Activated CD4-positive, alpha-beta T cell treated with anti-CD3 and anti-CD28 coated beads, Interleukin-2, amount 10 ng/mL, durations not matched to agents 24 days and 14 days (primary cell): ENCODE measurements at places on chromosomes 5 and 9.

GRCh38 chr5:151584057-151584937, 6.8 kb downstream of the FAT2 start:
- DNase-seq: no peak

DNA sequence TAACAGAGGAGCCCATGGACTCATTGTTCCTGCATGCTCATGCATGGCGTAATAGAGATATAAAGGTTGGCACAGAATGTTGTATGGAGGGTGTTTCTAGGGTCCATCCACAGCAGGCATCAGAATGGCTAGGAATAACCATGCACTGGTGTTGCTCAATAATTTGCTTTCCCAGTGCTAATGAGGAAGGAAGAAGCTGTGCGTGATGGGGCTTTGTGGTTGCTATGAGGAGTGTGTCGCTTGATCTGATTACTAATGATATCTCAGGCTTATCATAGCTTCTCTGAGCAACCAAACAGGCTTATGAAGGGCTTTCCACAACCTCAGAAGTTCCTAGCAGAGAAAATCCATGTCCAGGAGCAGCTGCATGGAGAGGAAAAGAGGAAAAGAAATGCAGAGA, 151.3 kb upstream of the TRPC7 start:
- no peak for DNase-seq

DNA sequence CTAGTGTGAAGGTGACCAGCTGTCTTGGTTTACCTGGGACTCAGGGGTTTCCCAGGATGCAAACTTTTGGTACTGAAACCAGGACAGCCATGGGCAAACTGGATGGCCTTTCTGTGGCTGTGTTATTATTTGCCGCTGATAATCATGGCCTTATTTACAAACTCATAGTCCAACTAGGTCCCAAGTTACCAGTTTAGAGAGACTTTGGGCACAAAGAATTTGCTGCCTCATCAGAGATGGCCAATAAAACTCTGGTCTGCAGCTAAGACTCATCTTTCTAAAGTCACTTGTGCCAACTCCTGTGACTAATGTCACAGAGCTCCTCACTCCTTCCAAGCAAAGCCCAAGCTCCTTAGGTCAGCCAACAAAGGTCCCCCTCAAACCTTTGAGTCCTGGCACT, 47.5 kb upstream of the PLPP6 start:
- DNase-seq: peak; percentile 45

- DNase-seq: no peak
Measured at GRCh38 chr5:172905346-172906140, 53.7 kb upstream of the RPL26L1 start.

DNA sequence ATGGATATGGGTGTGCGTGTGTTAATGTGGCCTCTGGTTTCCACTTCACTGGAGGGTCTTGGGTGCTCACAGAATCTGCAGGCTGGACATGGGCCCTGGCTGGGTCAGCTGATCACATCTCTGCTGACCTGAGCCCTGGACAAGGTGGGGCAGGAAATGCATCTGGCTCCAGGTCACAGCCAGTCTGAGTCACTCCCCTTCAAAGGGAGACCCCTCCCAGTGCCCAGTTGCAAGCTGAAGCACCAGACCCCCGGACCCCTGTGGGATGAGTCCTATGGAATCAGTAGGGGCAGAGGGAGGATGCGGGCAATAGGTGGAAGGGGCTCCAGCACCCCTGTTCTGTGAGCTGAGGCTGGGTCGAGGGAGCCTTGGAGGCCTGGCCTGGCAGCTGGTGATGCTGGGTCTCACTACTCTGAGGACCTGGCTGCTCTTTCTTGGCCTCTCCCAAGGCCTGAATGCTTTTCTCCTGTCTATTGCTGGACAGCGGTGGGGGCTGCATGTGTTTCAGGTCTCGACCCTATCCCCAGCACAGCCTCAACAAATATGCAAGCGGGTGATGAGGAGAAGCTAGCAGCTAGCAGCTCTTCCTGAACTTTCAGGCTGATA, 54.5 kb downstream of the PHF2 start:
- no peak for DNase-seq

DNA sequence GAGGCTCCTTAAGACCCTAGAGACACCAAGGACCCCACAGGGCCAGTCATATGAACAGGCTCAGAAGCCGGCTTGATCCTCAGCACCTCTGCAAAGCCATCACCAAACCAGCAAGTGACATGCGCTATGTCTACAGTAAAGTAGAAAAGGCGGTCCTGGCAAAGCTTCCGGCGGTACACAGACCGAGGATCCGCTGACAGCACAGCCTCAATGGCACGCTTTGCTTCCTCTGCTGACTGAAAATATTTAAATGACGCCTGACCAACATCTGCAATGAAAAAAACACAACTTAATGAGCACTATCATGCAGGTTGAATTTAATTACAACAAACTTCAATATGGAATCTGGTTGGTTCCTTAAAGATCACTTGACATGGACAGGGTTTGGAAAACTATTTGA, 17.6 kb downstream of the TRMO start:
- DNase-seq: peak; percentile 90

DNA sequence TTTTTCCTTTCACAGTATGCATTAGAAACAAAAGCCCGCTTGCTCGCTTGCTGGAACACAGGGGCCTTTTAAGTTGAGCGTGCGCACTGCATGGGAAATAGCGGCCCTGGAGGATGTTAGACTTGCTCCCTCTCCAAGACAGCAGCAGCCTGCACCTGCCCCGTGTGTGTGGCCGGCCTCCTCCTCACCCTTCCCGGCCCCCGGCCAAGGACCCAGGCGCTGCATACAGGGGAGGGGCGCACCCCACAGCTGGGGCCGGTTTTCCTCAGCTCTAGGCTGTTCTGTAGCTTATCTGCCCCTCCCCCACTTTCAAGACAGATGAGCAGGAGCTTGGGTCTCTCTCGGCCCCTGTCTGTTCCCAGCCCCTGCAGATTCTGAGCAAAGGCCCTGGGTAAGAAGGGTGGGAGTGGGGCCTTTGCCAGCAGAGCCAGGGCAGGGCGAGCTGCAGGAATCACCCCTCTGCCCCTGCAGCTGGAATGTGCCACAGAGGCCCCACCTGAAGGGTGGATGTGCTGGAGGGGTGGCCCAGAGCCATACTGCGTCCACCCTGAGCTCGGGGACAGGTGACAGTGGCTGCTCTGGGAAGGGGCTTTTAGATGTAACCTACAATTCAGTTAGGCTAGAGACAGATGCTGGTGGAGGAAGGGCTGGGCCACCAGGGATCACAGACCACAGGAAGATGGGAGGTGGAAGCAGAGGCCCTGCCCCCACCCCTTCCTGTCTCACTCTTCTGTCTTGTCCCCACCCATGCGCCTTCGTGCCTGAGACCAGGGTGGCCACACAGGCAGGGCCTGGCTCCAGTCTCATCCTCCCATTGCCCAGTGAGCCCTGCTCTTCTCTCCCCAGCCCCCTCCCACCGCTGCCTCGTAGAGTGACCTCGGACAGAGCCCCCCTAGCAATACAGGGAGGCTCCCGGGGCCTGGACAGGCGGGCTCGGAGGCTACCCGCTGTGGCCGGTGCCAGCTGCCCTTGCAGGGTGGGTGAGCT, 132.4 kb downstream of the DAB2IP start:
- peak; percentile 73 for DNase-seq

GRCh38 chr5:125061726-125062125, 315.3 kb upstream of the ZNF608 start:
- DNase-seq: no peak

GRCh38 chr9:16063241-16063591, 510.4 kb downstream of the CCDC171 start:
- DNase-seq: no peak

GRCh38 chr5:133643365-133643764, 31.0 kb upstream of the FSTL4 start:
- DNase-seq: no peak
